ENCODE measurements at places on chromosomes 16 and 17.

DNA sequence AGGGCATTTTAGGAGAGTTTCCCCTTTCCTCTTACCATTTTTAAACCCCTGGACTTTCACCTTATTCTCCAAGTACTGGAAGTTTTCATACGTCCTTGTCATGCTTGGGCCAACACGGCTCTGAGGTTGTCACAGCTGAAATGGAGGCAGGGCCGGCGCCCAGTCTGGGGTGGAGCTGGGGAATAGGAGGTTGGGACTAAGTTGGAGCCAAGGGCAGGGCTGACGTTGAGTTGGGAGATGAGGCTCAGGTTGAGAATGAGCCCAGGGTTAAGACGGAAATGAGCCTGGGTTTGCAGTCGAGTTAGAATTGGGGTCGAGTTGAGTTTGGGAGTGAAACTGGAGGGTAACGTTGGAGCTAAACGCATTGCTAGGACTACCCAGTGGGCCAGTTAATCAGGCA lies 1.3 kb downstream of the CLEC10A start:
- DNase-seq = no peak

GRCh38 chr17:50219342-50219741 lies 17.9 kb upstream of the COL1A1 start:
- peak; percentile 91 for DNase-seq

DNA sequence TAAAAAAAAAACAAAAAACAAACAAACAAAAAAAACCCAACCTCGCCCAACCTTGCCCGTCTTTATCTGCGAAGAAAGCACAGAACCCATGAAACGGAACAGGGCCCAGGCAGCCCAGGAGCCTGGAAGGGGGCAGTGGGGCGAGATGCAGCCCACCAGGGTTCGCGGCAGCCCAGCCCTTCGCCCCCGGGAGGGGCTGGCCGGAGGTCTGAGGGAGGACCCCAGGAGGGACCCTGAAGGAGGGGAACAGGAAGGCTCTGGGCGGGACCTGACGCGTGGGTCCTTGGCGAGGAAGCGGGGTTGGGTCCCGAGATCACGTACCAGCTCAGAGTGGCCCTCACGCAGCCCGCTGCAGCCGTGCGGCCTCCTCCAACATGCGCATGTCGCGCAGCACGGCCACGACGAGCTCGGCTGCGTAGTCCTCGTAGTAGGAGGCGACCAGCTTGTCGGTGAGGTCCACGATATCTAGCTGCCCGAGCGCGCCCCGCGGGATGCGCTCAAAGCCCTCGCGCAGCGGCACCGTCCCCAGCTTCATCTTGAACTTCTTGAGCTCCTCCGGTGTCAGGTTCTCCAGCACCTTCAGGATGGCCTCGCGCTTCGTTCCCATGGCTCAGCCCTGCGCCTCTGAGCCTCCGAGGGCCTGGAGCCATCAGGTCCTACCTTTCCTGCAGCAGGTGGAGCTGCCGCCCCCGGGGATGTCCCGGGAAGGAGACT lies at the start of gene PYDC1:
Gene PYDC1, minus strand, starts transcription at position 714 of the 714 bp plus-strand sequence. Its CDS starts 107 bp downstream, at position 607.
- DNase-seq = no peak

GRCh38 chr16:50198802-50199403 lies 45.8 kb downstream of the TENT4B start:
- DNase-seq = no peak

DNA sequence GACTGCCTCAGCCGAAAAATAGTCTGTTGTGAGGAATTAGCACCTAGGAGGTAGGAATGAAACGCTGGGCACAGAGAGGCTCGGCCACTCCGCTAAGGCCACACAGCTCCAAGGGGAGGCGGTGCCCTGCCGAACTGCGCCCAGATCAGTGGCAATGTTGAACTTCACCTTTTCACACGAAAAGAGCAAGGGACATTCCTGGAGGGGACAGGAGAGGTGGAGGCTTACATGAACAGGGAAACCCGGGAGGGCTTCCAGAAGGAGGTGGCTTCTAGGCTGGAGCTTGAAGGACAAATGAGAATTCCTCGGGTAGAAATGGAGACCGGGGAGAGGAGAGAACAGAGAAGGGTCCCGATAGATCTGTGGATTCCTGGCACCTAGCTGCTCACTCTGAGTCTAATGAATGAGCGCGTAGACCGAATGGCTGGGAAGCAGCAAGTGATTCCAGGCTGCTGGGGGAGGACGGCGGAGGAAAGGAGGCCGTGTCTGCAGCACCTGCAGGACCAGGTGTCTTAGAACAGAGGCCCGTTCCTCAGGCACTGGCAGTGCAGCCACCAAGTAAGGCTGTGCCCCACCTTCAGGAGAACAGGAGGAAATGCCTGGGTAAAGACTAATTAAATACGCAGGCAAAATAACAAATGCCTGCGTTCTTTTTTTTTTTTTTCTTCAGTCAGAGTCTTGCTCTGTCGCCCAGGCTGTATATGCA lies 722 bp upstream of the SLC38A10 start:
- peak; percentile 56 for DNase-seq

DNA sequence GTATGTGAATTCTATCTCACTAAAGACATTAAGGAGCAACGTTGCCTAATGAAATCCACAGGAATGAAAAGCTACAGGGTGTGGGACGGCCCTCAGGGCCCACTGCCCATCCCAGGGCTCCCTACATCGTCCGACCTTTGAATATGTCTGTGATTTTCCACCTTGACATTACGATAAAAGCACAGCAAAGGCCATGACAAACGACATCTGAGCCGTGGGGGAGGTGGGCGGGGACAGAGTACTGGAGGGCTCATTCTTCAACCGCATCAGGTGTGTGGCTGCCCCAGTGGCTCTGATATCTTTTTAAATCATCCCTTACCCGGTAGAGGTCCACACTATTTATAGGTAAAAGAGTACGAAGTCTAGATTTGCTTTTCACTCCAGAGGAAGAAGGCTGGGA lies 35.1 kb downstream of the LMF1 start:
- DNase-seq = no peak

DNA sequence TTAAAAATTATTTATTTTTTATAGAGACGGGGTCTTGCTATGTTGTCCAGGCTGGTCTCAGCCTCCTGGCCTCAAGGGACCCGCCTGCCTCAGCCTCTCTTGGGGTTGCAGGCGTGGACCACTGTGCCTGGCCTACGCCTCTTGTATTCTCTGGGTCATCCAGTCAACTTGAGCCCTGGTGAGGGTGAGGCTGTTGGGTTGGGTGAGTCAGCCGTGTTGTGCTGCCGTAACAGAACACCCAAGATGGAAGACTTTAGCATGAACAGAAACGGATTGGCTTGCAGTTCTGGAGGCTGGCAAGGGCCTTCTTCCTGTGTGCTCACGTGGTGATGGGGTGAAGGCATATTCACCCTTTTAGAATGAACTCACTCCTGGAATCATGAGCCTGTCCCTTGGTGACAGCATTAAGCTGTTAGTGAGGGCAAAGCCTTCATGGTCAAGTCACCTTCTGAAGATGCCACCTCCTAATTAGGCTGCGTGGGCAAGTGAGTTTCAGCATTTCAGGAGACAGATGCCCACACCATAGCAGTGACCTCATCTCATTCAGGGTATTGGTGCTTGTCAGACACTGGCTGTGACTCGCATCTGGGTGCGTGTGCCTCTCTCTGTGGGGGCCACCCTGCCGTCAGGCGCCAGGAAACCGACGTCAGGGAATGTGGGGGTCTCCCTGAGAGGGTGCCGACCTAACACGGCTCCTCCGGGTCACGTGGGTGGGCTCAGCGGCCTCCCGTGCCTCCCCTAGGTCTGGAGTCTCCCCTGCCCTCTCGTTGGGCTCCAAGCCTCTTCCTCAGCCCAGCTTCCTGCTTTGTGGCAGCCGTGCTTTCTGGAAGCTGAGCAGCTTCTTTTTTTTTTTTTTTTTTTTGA lies 49.8 kb downstream of the WDR45B start:
- DNase-seq = peak; percentile 73

GRCh38 chr17:5826384-5826783 lies 242.1 kb upstream of the NLRP1 start:
- DNase-seq = no peak

- DNase-seq = no peak
Measured at GRCh38 chr16:88578446-88579313, 8.5 kb downstream of the ZC3H18 start.

DNA sequence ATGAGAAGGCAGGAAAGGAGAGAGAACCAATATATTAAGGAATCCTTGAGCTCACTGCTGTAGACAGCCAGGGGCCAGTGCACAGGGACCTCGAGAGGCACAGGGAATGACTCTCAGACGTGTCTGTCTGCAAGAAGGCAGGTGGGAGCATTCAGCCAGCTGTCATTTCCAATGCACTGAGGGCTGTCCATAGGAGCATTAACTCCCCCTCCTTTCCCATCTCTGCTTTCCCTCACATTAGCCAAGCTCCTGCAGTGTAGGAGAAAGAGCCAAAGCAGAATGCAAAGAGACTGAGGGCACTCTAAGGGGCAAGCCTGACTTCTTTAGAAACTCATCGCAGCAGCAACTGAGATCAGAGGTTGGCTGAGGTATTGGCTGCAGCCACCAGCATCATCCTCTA lies 218.3 kb downstream of the CDH13 start:
- no peak for DNase-seq

- peak; percentile 23 for DNase-seq
Measured at GRCh38 chr17:50904518-50905459, 38.6 kb upstream of the TOB1 start.

GRCh38 chr16:80718480-80719220 lies 85.7 kb downstream of the CDYL2 start:
- peak; percentile 41 for DNase-seq

DNA sequence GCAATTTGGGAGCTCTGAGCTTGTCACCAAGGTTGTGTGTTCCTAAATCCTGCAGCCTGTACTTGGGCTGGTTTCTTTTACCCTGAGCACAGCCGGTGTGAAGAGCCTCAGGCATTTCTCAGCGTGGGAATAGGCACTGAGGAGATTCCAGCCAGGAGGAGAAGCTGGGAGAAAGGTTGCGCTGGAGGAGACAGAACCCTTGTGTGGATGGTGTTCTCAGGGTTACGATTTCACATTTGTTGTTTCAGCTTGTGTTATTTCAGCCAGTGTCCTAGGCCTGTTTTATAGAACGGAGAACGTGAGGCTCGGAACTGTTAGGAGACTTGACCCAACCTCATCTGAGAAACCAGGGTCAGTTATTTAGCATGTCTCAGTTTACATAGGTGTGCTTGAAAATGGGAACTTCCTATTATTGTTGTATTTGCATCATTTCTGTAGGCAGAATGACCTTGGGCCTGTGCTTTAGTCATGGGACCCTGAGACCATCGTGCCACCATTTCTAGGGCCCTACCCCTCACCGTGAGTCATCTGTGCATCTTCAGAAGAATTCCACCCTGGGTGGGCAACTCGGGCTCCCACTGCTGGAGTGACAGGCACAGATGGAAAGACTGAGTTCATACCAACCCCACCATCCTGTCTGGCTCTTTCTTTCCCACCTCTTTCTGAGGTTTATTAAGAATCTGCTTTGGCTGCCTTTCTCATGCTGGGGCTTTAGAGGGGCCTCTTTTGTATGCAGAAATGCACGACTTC lies 134.9 kb downstream of the MSI2 start:
- no peak for DNase-seq

GRCh38 chr17:66459811-66460270 lies 157.4 kb downstream of the PRKCA start:
- peak; percentile 100 for DNase-seq

DNA sequence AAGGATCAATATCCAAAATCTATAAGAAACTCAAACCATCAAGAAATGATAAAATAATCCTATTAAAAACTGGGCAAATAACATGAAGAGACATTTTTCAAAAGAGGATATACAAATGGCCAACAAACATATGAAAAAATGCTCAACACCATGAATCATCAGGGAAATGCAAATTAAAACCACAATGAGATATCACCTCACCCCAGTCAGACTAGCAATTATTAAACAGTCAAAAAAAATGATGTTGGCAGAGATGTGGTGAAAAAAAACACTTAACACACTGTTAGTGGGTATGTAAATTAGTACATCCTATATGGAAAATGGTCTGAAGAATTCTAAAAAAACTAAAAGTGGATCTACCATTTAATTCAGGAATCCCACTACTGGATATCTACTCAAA lies 379.0 kb upstream of the SOX9 start:
- DNase-seq = no peak

- DNase-seq = no peak
Measured at GRCh38 chr16:23724096-23724784, 11.2 kb upstream of the ERN2 start.

GRCh38 chr17:49597436-49597835 lies 21.8 kb downstream of the NXPH3 start:
- no peak for DNase-seq

GRCh38 chr17:31357091-31357490 lies 34.4 kb upstream of the RAB11FIP4 start:
- DNase-seq = no peak

- no peak for DNase-seq
Measured at GRCh38 chr16:63037761-63038396, 1001.6 kb upstream of the CDH8 start.

DNA sequence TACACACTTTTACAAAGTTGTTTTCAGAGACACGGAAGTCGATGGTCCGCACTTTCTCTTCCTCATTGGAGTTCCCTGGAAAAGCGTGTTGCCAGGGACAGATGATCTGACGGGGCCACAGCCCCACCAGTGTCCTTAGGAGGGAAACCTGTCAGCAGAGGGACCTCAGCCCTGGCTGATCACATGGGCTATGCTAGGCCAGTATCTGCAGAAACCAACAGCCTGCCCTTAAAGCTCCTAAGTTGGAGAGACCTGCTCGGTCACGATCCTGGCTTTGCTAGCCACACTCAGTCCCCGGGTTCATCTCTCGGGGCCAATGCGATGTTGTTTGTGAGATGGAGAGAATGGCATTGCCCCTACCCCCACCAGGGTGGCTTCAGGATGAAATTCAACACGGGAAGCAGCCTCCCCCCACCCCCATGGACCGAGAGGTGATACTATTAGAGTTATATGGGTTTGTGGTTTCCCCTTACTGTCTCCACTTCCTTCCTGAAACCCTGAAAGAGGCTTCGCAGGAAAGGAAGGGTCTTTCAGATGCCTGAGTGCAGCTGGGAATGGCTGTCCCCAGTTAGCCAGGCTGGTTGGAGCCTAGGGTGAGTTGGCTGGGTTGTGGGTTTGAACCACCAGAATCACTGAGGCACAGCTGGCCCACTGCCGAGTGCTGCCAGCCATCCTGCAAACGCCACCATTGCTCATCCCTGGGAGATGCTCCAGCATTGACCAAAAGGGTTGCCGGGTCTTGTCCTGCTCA lies 16.6 kb downstream of the RMI2 start:
- DNase-seq = no peak
